ENCODE measurements at places on chromosomes 13 and 19. TPM values are rescaled to one million over a fixed set of nuclear protein-coding genes. Genes with fewer than 3 reads are reported as not detected.

GRCh38 chr13:33349986-33350826, 64.7 kb upstream of the STARD13 start:
- DNase-seq = peak; percentile 75

GRCh38 chr19:47768604-47769003, 9.9 kb upstream of the SELENOW start:
- no peak for DNase-seq

DNA sequence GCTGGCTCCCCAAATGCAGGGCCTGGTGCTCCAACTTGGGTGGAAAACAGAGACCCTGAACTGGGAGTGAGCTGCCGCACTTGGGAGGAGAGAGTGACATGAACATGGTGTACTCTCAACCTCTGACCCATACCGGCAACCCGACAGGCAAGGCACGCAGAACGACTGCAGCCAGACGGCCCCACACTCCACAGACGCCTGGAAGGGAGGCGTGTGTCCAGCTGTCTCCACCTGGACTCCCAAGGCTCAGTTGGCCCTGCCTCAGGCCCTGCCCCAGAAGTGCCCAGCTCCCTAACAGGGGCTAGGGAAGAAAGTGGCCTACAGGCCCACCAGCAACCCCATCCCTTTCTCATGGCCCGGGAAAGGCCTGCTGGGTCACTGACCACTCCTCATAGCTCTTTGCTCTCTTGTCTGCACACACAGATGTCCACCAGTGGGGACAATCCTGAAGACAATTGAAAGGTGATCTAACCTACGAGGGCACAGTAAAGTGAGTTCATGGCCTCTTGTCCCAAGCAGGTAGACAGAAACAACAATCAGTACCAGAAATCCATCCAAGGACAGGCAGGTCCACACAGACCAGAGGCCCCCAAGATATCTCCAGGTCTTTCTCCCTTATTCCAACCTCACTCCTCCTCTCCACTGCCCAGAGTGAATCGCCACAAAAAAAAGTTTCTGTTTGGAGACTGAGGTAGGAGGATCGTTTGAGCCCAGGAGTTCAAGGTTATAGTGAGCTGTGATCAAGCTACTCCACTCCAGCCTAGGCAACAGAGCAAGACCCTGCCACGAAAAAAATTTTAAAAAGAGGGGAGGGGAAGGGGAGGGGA, 28.2 kb downstream of the ELL start:
- no peak for DNase-seq

DNA sequence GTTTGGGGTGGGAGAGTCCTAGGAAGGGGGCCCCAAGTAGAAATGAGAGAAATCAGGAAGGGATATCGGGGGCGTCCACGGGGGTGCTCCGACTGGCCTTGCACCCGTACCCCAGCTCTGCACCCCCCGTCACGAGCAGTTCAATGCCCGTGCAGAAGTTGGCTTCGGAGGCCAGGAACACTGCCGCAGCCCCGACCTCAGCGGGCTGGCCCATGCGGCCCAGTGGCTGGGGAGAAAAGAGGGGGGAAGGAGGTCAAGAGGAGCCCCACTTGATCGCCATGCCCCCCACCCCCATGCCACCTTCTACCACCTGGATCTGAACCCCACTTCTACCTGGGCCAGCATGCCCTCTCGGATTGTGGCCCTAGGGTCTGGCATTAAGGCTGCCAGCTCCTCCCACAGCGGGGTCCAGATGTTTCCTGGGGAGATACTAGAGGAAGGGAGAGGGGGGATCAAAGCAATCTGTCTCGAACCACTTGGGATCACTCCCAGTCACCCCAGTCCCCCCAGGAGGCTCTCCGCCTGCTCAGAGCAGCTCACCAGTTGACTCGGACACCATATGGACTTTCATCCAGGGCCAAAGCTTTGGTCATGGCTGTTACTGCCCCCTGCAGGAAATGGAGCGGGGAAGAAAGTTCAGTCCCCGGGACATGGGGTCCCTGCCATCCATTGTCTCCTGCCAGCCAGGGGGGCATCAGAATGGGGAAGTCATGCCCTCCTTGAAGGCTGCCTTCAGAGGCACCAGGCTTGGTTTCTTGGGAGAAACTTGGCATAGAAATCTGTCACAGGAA, 2.5 kb upstream of the BCAT2 start:
- no peak for DNase-seq

DNA sequence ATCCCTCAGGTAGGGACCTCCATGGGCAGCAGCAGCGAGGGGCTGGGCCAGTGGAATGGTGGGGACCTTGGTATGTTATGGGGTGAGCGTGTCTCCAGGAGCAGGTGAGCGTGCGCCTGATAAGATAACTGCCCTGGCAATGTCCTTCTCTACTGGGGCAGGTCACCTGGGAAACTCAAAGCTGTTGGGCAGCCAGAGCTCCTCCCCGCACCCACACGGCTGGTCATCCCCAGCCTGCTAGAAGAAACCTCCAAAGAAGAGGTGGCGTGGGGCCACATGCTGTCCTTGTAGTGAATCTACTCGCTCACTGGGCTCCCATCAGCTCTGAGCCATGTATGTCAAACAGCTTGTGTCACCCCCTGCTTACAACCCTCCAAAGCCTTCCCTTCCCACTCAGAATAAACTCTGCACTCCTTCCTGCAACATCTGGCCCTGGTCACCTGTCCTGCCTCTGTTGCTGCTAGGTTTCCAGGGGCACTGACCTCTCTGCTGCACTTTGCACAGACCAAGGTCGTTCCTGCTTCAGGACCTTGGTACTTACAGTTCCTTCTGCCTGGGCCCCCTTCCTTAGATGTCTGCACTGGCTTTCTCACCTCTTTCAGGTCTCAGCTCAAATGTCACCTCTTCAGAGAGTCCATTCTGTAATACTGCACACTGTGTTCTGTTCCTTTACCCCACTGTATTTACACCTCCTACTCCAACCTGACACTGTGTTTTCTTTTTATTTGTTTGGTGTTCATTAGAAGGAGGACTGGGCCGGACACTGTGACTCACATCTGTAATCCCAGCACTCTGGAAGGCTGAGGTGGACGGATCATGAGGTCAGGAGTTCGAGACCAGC, 1.8 kb upstream of the ATP4A start:
- DNase-seq = no peak

DNA sequence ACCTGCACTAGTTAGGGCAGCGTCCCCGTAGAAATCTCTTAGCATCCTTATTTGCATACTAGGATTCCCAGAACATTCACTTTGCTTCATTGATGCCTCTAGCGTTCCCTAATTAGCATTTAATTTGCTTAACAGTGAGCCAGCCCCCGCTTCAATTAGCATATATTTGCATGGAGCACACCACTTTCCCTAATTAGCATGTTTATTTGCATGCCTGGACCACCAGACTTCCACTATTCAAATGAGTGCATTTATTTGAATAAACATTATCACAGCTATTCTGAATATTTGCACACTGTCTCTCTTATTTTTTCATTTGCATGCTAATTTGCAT, 69.6 kb downstream of the RYR1 start:
- no peak for DNase-seq

- peak; percentile 76 for DNase-seq
Measured at GRCh38 chr19:45643024-45643926, 4.1 kb upstream of the EML2 start.

DNA sequence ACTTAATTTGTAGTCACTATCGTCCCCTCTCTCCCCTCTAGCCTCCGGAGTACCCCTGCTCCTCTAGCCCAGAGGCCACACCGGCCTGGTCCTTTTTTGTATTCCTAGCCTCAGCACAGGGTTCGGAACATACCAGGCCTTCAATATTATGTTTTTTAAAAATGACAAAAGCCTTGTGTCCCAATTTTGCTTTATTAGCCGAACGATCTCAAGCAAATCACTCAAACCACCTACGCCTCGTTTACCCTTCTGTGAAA, 463 bp upstream of the POMP start:
- no peak for DNase-seq

DNA sequence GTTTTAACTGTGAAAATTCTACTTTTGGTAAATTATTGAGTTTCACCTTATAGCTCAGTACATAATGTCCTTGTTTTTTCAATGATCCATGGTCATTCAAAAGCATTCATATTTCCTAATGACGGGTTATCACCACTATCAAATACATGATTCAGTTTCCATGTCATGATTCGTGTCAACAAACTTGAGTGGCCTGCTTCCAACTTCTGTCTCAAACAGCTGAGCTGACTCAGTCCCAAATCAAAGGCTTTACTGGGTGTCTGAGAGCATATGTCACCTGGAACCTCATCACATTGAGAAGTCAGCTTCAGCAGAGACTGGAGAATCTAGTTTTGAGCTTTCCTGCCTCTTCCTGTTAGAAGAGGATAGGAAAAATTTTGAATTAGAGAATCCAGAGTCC, 40.3 kb upstream of the SGCG start:
- DNase-seq = no peak

- no peak for DNase-seq
Measured at GRCh38 chr13:93951108-93951507, 528.4 kb downstream of the DCT start.

- no peak for DNase-seq
Measured at GRCh38 chr13:113905942-113906341, 42.1 kb upstream of the GAS6 start.

- DNase-seq = no peak
Measured at GRCh38 chr19:48804496-48804895, 6.3 kb downstream of the BCAT2 start.

DNA sequence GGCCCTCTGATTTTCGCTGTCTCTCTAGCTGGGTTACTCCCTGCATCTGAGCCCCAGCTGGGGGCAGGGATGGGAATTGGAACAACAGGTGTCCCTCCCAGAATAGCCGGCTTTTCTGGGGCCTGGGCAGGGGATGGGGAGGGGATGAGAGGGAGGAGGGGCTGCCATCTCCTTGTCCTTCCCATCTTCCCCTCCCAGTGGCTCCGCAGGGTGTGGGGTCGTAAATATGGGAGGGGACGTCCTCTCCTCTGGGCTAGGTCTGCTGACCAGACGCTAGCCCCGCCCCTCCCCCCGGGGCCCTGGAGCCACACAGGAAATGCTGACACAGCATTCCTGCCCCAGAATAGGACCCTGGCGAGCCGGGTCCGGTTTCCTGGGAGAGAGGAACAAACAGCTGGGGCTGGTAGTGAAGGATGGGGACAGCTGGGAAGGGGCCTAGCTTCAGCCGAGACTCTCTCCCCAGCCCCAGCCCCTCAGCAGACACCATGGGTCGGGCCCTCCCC, 1.1 kb downstream of the RYR1 start:
- DNase-seq = no peak

DNA sequence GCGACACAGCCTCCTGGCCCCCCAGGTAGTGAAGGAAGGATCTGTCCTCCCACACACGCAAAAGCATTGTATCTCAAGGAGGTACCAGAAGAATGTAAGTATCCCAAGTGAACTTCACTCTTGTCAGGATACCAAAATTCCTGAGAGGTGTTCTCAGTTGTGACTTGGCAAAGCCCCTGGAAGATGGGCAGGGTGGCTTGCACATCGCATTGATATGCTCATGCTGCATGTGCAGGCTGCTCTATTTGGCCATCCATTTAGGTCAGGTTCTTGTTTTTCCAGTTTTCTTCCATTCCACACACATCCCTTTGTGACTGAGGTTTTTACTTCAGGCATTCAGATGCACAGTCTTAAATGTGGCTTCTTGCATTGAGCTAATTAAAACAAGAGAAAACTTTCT, 382.8 kb downstream of the FOXO1 start:
- no peak for DNase-seq

GRCh38 chr19:29442094-29442493, 83.7 kb upstream of the VSTM2B start:
- DNase-seq = no peak

DNA sequence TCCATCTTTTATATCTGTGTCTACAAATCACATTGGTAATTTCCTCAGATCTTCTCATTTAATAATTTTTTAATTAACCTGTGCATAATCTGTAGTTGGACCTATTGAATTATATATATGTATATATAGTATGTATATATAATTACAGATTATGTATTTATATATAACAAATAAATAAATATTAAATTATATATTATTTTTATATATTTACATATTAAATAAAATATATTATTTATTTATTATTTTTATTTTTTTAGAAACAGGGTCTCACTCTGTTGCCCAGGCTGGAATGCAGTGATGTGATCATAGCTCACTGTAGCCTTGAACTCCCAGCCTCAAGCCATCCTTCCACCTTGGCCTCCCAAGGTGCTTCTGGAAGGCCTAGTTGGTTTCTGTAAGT, 197.9 kb downstream of the FGF9 start:
- no peak for DNase-seq

DNA sequence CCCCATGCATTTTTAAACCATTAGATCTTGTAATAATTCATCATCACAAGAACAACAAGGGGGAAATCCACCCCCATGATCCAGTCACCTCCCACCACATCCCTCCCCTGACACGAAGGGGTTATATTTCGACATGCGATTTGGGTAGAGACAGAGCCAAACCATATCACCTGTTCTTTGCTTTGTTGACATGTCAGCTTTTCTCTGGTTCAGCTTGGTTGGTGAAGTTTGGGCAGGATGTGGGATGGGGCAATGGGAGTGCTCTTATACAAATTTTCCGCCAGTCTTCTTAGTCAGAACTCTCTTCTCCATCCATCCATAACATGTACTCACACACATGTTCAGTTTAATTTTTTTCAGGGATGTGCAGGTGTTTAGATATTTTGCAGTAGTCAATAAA, 12.9 kb downstream of the TPP2 start:
- DNase-seq = no peak

DNA sequence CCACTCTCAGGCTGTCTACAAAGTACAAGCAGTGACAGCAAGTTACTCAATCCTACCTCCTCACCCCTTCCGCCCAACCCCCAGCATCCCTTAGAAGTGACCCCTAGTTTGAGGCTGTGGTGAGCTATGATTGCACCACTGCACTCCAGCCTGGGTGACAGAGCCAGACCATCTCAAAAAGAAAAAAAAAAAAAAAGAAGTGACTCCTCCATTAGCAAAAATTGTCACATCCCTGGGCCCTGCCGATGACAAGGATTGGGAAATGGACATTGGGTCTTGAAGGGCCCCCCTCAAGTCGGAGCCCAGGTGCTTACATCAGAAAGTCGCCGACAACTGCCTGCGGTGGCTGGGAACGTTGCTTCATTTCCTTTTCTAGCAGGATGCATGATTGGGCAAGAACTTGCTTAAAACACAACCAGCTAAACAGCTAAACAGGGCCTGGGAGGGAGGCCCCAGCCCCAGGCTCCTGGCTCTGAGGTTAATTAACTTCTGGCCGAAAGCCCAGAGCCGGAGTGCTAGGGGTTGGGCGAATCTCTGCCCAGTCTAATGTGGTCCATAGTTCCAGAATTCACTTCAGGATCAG, 15.3 kb downstream of the RAB3D start:
- DNase-seq = peak; percentile 65

GRCh38 chr13:44063467-44063866, 183.8 kb downstream of the LACC1 start:
- no peak for DNase-seq

Gene CGB5
- not detected for polyA plus RNA-seq

Gene SIGLECL1
- not detected for polyA plus RNA-seq

Gene DNM2
- polyA plus RNA-seq = 145 TPM

Gene KCNK6
- 5.2 TPM for polyA plus RNA-seq

Gene GNG7
- 3.5 TPM for polyA plus RNA-seq

Gene KLF1
- polyA plus RNA-seq = 0.09 TPM

Gene ANKRD10
- polyA plus RNA-seq = 68.0 TPM

Gene DACH1
- 6.5 TPM for polyA plus RNA-seq

Gene HSH2D
- polyA plus RNA-seq = 31.3 TPM

Gene SPTBN4
- polyA plus RNA-seq = 1.8 TPM

Gene COL5A3
- 2.2 TPM for polyA plus RNA-seq

Gene PSG3
- not detected for polyA plus RNA-seq
